Choroid plexus epithelial cell (primary cell): ENCODE measurements at places on chromosomes 3 and 15.

DNA sequence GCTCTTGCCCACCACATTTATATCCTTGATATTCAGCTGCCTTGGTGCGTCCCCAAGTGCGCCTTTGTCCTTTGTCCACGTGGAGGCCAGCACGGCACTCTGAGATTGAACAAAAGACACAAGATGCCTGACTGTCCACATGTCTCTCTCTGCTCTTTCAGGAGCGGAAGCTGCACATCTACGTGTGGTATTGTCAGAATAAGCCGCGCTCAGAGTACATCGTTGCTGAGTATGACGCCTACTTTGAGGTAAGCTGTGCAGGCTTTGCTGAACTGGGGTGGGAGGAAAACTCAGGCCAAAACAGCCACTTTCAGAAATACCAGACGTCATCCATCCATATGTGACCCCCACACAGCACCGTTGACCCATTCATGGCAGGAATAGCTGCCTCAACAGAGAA is 72.0 kb upstream of the UMPS start:
- no peak for DNase-seq

DNA sequence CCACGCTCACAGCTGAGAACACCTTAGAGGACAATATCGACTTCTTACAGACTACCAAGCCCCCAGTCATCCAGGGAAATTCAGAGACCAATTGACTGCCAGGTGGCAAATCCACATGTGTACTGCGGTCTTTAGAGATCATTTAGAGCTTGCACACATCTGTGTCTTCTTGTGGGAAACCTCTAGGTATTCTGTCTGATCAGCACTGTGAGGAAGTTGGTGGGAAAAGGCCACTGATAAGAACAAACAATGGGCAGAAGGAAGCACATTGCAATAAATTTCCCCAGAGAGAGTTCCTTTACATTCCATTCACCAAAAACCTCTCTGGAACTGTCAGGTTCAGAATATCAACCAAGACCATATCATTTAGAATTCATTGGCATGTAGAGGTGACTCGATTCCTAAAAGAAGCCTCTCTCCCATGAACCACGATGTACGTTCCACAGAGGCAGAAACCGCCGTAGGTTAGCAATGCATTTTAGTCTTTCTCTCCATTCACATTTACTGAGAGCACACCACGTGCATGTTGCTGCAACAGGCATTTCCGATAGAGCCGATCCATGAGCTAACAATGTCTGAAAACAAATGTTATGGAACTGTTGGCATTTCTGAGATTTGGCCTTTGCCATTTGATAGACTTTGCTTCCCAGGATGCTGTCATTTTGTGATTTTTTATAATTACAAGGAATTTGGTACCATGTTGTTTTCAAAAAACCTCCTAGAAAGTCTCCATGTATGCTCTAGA is 287.3 kb upstream of the TPRG1 start:
- no peak for DNase-seq

DNA sequence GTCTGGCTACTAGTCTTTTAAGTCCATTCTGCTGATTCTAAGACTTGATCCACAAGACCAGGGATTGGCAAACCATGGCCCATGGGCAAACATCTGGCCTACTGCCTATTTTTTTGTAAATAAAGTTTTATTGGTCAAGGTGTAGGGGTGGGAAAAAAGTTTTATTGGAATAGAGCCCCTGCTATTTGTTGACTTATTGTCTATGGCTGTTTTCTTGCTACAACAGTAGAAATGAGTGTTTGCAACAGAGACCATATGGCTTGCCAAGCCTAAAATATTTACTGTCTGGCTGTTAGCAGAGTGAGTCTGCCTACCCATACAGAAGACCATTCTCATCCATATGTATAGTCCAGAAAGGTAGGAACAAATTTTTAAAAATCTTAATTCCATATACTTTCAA is 106.4 kb downstream of the PTPRG start:
- peak; percentile 42 for DNase-seq

DNA sequence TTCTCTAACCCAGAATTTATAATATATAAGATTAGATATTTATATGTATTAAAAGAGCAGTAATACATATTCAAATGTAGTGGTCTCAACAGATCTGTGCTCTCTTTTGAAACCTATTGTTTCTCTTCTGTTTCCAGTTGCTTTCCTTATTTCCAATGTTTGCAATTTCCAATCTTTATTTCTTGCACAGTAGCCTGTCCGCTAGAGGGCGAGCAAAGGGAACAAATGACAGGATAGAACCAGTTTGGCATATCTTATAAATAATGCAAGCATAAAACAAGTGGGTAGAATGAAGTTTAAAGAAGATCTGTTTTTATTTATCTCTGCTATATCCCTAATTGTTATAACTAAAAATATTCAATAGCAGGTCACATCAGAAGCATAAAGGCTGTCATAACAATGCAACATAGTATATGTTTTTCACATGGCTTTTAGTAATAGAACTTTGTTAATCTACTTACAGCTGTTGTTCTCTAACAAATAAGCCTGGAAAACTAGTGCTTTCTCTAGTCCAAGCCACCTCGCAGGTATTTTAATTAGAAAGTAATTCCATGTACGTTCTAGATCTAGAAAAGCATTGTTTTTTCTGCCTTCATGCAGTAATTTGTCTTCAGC is 15.1 kb upstream of the TCAIM start:
- peak; percentile 84 for DNase-seq

DNA sequence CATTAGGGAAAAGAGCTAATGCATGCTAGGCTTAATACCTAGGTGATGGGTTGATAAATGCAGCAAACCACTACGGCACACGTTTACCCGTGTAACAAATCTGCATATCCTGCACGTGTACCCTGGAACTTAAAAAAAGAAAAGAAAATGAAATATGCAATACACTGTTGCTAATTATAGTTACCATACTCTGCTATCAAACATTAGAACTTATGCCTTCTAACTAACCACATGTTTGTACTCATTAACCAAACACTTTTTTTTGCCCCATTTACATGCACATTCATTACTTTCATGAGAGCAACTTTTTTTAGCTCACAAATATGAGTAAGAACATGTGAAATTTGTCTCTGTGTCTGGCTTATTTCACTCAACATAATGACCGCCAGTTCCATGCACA is 253.1 kb downstream of the CGGBP1 start:
- no peak for DNase-seq

- no peak for DNase-seq
These were observed 130.3 kb downstream of the THSD4 start for GRCh38 chr15:71245588-71245987.

DNA sequence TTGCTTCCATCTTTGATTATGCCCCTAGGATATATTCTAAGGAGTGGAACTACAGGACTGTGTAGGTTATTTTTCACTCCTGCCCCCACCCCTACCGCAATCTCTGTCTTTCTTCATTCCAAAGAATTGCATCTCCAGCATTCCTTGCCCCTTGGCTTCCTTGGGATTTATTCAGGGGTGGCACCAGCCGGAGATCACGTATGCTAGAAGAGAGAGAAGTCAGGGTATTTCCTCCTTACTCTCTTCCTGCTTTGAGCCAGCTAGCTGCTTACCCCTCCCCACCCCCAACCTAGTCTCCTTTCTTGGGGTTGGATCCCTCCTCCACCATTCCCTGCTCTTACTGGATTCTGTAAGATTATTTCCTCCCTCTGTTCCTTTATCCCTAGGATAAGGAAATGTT is 35.0 kb upstream of the DENND4A start:
- DNase-seq = no peak

DNA sequence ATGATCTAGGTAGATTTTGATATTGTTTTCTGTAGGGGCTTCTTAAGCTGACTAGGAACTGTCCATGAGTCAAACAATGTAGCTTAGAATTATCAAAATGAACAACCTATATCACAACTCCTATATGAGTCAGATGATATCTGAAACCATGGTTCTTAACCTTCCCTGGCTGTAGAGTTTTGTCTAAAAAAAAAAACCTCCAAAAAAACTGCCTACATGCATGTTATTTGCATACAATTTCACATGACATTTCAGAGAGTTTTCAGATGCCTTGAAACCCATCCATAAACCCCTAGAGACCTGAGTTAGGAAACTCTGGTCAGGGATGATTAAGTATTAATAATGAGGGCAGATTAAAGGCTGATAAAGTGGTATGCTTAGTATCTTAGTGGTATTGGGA is 157.0 kb downstream of the CHST2 start:
- peak; percentile 29 for DNase-seq

DNA sequence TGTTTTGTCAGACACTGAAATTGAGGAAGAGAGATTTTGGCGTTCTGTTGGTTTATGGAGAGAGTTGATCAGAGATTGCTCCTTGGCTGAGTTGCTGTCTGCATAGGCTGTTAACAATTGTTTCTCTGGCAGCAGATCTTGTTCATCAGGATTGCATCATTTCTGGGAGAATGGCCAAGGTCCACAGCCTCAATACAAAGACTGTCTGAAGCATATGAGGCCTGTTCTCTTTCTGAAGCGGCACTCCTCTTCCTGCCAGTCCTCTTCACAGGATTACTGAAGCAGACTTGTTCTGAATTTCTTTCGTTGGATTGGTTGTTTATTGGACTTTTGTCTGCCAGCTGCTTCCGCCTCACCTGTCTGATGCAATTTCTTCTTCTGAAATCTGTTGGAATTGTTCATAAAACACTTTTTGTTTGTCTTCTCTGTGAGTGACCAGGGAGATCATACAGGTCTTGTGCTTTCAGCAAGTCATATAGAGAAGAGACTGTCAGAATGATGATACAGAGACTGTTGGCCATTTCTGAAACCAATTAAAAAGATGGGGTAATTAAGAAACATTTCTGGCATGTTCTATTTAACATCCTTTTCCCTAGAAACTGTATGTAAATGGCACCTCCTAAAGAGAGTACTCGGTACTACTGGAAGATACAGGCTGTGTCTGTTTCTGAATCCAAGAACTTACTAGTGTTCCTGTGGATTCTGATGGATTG is 25.5 kb downstream of the SETD5 start:
- peak; percentile 99 for DNase-seq

DNA sequence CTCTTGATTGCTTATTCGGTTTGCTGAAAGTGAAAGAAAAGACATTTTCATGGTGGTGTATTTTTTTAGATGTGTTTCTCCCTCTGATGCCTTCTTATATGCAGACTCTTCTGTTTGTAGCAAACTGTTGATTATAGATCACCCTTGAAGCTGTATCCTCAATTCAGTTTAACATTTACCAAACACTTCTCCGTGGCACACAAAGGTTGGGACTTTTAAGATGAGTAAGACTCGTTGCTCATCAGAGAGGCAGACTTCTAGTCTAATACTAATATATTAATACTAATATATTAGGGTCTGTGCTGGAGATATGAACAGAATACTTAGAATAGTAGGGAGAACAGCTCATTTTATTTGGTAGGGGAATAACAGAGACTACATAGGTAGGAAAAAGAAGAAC is 32.8 kb downstream of the RASA2 start:
- no peak for DNase-seq

DNA sequence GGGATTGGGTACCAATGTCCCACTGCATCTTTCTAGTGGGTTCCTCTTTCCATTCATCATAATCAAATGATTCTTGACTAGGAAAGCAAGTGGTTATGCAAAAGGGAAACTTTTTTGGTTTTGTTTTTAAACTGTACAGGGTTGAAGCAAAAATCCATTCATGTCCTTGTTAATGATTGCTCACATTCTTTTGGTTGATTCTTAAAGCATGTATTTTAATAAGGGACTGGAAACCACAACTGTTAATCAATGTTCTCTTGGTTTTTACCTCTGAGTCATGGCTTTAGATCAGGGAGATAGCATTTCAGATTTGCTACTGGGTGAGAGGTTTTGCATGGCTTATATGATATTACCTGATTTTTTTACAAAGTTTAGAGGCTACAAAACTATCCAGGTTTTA is 371.7 kb upstream of the RGMA start:
- DNase-seq = no peak

- DNase-seq = no peak
These were observed 57.7 kb upstream of the CTSH start for GRCh38 chr15:79002581-79002980.

DNA sequence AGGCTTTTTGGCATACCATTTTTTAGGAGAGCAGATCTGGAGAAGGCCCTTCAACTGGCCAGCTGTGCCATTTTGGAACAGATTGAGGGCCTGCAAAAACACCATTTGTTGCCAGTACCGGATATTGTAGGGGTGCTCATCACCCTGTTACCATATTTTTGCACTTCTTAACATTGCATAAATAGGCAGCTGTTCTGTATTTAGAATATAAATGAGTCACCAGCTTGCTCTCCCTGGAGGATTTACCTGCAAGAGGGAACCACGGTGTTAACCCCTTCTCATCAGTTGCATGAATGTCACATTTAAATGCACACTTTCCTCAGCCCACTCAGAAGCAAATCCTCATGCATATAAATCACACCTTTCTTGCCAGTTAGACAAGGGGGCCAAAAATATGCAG is 435.6 kb downstream of the ROBO2 start:
- DNase-seq = no peak

GRCh38 chr15:101613130-101614000 is 38.8 kb downstream of the TM2D3 start:
- peak; percentile 63 for DNase-seq

DNA sequence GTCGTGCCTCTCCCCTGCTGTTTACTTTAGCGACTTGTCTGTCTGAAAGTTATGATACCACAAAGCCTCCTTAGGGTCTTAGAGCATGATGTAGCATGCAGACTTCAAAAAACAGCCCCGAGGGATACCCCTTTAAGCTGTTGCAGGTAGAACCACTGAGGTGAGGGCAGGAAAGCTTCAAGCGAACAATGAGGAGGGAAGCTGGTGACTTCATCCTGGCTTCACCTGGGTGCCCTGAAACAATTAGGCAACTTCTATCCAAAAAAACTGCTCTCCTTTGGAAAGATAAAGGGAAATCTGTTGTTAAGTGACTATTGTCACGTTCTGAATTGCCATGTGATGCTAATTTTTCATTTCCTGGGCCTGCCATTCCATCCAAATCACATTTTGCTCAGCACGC is 231.6 kb downstream of the SOX2 start:
- DNase-seq = no peak

DNA sequence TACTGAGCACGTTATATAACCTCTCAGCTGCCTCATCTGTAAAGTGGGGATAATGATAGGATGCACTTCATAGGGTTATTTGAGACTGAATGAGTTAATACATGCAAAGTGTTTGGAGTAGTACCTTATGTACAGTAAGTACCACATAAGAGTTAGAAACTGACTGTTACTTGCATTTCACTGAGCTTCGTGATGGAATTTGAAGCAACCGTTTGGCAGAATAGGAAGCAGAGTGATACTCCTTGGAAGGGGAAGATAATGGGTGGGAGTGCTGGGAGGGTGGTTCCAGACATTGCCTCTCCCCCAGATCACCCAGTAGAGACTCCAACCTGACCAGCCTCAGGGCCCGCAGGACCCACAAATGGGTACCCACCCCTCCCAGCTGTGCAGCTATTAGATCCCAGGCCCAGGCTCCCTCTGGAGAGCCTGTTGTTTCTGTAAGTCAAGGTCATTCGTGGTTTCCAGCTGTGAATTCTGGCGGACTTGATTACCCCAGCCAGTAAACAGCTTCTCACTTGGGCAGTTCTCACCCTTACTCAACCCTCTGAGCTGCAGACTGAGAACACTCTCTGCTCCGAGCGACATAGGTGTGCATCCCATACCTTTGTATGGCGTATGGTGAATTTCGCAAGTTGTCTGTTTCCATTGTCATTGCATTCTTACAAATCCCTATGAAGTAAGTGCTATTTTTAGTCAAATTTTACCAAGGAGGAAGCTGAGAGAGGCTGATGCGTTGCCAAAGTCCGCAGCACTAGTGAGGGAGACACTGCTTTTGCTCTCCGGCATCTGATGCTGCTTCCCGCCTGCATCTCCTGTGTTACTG is 11.1 kb downstream of the ALPK3 start:
- DNase-seq = peak; percentile 68
